Stimulated activated CD4-positive, alpha-beta T cell treated with anti-CD3 and anti-CD28 coated beads, Interleukin-1b, Interleukin-23, amount 100 ng/mL, for 48 hours (primary cell): ENCODE measurements at places on chromosomes 6 and 20.

DNA sequence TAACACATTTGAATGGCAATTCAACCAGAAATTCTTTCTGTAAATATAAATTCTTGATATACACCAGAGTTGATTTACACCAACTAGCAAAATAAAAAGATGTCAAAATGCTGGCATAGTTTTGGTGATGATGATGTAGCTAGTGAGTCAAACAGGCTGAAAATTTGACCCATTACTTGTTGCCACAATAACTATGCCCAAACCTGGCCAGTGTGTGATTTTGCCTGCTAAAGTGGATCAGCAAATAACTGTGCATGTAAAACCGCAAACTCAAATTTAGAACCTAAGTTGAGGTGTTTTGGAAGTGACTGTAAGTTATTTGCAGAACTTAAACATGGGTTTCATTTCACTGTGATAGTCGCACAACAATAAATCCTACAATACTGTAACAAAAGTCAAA lies 125.9 kb downstream of the KIF6 start:
- DNase-seq = no peak

DNA sequence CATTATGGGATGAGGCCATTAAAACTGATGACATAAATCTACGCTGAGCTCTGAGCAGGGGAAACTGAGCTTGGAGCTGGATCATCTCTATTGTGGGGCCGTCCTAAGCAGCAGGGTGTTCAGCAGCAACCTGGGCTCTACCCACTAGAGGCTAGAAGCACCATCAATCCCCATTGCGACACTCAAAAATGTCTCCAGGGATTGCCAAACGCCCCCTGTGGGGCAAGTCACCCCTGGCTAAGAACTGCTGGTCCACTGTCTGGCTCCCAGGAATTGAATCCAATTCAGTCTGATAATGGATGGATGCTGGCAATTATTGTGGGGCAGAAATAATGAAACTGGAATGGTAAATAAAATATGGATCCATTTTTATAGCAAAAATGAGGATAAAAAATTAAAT lies 38.2 kb downstream of the PMEPA1 start:
- DNase-seq = no peak

- DNase-seq = no peak
Observed at GRCh38 chr6:169795196-169795595, 43.8 kb downstream of the ERMARD start.

- DNase-seq = no peak
Observed at GRCh38 chr6:100202417-100203194, 208.6 kb upstream of the MCHR2 start.

- no peak for DNase-seq
Observed at GRCh38 chr6:84065693-84066290, 32.2 kb downstream of the MRAP2 start.
